ENCODE measurements at places on chromosomes 4 and X. TPM values are rescaled to one million over a fixed set of nuclear protein-coding genes. Genes with fewer than 3 reads are reported as not detected.

- peaks cover 6% of the 10 kb centered on the region for H3K4me1 ChIP-seq
- H3K4me3 ChIP-seq = no peak overlapping the region
- peaks cover 3% of the 10 kb centered on the region for H3K27me3 ChIP-seq
- DNase-seq = no peak
Observed at GRCh38 chr4:20882500-20882899, 182.2 kb downstream of the PACRGL start.

GRCh38 chr4:89906777-89907521, 12.3 kb downstream of the MMRN1 start:
- no peak overlapping the region for H3K4me3 ChIP-seq
- no peak overlapping the region for H3K27ac ChIP-seq
- DNase-seq = no peak
- peaks cover 19% of the 10 kb centered on the region for H3K4me1 ChIP-seq

GRCh38 chr4:38672397-38673129, 8.6 kb downstream of the KLF3 start:
- peaks cover 7% of the 10 kb centered on the region for H3K36me3 ChIP-seq

GRCh38 chr4:95758001-95758400, 81.9 kb upstream of the PDHA2 start:
- no peak overlapping the region for H3K27ac ChIP-seq
- DNase-seq = no peak
- no peaks in the 10 kb centered on the region for H3K36me3 ChIP-seq
- H3K27me3 ChIP-seq = peaks cover 1% of the 10 kb centered on the region
- peaks cover 5% of the 10 kb centered on the region for H3K4me1 ChIP-seq

GRCh38 chrX:52933976-52934703, 24.2 kb downstream of the FAM156A start:
- H3K36me3 ChIP-seq = no peaks in the 10 kb centered on the region
- H3K27me3 ChIP-seq = peaks cover 5% of the 10 kb centered on the region
- peak overlapping the region; percentile 100 for H3K27ac ChIP-seq
- no peak for DNase-seq
- no peaks in the 10 kb centered on the region for H3K4me1 ChIP-seq
- H3K4me3 ChIP-seq = peak overlapping the region; percentile 96

Gene MTNR1A
- total RNA-seq = 0.39 TPM
